NCI-H526 treated with DMSO at 0.1 percent for 48 hours (cell line): ENCODE measurements at places on chromosomes 4 and X.

- no peak for DNase-seq
Observed at GRCh38 chr4:74157154-74157553, 764 bp upstream of the MTHFD2L start.

- peak; percentile 58 for DNase-seq
Observed at GRCh38 chr4:68375667-68376559, 26.0 kb upstream of the YTHDC1 start.

GRCh38 chr4:32748498-32748897, 2028.3 kb downstream of the PCDH7 start:
- no peak for DNase-seq

DNA sequence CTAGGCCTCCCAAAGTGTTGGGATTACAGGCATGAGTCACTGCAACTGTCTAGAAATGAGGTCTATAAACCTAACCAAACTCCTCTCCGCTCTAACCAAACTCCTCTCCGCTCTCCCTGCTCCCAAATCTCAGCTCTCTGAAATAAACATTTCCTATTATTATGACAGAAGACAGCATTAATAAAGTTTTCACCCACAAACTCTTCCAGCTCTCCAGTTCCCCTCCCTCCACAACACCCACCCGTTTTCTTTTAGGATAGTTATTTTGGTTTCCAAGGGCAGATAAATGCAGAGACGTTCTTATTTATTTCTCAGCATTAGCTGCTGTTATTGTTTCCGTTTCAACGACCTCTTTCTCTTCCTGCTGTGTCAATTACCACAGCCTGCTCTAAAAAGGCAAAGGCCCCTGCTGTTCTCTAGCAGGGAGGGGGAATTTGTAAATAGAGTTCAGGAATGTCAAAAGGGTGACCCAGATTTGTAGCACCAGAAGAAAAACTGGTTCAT, 13.3 kb upstream of the SCD5 start:
- no peak for DNase-seq

GRCh38 chr4:2266181-2266580, 4.3 kb upstream of the MXD4 start:
- no peak for DNase-seq

DNA sequence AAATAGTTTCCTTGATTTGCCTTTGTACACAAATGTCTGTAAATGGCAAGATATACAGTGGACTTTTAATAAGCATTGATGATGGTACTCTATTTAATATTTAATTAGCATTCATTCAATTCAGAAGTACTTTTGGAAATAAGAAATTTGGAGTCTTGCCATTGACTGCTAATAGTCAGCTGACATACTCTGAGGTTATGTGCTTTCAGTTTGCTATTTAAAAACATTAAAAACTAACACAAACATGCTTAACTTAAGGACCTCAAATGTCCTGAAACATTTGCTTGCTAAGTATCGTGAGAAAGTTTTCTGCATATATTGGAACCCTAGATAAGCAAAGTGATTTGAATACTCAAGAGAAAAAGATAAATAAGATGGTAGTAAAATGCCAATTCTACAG, 64.6 kb downstream of the REELD1 start:
- DNase-seq, result no peak

DNA sequence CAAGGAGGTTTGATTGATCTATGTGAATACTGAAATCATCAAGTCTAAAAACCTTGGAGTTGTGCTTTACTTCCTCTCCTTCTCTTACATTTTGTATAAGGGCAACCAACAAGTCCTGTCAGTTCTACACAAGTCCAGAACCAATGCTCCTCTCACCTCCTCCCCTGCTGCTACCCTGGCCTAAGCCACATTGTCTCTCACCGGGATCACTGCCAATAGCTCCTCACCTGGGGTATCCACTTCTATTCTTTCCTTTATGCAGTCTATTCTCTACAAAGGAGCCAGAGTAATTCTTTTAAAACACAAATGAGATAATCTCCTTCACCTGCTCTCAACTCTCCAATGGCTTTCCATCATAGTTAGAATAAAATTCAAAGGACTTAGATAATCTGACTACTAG, 13.3 kb upstream of the ARHGEF6 start:
- no peak for DNase-seq

DNA sequence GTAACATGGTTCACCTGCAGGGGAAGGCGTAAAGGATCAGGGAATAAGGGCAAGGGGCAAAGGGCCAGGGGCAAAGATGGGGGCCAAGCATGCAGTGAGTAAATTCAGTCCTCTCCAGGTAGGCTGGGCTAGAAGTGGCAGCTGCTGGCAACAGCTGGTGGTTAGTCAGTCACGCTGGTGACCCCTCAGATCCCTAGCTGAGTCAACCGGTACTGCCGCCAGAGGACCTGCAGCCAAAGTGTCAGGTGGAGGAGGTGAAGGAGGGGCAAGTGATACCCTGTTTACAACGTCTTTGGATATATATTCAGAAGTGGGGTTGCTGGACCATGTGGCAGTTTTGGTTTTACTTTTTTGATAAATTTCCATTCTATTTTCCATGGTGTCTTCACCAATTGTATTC, 24.6 kb upstream of the NAP1L2 start:
- DNase-seq, result no peak

DNA sequence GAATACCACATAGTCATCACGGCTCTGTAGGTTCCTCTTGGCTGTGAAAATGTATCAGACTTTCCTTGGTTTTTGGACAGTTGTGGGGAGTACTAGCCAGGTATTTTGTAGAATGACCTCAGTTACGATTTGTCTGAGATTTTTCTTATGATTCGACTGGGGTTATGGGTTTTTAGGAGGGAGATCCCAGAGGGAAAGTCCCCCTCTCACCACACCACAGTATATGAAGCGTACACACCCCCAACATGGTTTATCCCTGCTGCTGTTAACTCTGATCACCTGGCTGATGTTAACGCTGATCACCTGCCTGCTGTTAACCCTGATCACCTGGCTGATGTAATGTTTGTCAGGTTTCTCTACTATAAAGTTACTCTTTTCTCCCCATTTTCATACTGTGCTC, 72.6 kb downstream of the ANAPC4 start:
- DNase-seq, result no peak

DNA sequence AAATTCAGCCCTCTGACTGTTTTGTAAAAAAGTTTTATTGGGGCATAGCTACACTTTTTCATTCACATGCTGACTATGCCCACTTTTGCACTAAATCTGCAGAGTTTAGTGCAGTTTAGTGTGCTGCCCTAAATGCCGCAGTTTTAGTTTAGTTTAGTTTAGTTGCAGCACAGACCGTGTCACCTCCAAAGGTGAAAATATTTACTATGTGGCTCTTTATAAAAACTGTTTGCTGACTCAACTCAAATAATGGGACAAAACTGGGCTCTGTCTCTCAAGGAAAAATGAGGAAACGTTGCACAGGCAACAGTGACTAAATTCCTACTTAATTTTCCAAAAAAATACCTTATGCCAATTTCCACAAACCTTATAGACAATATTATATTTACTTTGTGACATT, 314.2 kb downstream of the C4orf33 start:
- no peak for DNase-seq

DNA sequence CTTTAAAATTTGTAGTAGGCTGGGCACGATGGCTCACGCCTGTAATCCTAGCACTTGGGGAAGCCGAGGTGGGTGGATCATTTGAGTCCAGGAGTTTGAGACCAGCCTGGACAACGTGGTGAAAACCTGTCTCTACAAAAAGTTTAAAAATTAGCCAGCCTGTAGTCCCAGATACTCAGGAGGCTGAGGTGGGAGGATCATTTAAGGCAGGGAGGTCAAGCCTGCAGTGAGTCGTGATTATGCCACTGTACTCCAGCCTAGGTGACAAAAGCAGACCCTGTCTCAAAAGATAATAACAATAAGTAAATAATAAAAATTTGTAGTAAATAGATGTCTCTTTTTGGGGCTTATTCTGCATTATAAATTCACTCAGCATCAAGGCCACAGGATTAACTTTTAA, 118.5 kb downstream of the IRF2 start:
- no peak for DNase-seq

GRCh38 chr4:157459785-157460184, 239.3 kb downstream of the GRIA2 start:
- DNase-seq, result no peak

DNA sequence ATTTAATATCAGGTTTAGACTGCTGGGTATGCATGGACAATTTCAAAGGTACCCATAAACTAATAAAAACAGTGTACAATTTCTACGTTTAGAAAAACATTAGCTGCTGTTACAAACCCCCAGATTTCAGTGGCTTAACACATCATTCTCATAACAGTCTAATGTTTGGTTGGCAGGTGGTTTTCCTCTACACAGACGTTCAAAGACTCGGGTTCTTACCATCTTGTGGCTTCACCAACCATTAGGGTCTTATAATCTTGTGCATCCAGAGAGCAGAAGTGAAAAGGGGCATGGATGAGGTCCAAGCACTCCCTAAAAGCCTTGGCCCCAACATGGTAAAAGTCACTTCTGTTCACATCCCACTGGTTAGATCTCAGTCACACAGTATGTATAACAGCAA, 71.6 kb downstream of the SH3RF1 start:
- no peak for DNase-seq

- no peak for DNase-seq
Observed at GRCh38 chr4:74682567-74683359, 111.6 kb downstream of the BTC start.

DNA sequence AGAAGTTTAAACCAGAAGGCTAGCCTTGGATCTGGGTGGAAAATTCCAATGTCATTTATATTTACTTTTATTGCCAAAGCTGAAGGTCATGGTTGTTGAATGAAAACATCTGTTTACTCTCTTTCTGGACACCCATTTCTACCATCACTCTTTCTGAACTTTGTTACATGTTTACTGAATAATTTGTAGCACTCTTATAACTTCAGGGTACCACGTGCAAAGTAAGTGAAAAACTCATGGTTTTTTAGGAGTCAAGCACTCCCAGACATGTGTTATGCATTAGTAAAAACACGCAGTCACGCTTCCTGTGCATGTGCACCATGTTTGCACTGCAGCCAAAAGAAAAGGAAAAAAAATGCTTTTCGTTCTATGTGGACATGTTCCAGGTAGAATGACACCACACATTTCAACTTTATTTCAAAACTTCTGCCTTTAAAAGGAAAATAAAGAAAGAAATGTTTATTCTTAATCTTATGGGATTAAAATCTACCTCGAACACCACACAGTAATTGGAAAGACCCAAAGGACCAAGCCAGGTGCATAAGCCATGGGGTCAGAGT, 31.4 kb upstream of the ADH1C start:
- no peak for DNase-seq

DNA sequence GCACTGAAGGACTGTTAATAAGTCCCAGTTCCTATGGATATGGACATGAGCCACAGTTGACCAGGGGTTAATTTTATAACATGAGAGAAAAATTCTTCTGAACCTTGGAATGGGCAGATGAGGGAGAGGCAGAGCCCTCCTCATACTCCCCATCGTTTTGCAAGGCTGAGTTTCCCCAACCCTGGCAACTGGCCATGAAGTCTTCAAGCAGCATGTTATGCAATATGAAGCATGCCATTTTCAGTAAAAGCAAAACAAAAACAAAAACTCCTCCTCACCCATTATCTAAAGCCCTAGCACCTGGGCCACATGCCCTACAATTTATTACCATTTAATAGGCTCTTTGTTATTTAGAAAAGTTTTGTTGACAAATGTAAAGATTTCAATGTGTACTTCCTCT, 64.5 kb downstream of the GPC4 start:
- DNase-seq, result no peak

DNA sequence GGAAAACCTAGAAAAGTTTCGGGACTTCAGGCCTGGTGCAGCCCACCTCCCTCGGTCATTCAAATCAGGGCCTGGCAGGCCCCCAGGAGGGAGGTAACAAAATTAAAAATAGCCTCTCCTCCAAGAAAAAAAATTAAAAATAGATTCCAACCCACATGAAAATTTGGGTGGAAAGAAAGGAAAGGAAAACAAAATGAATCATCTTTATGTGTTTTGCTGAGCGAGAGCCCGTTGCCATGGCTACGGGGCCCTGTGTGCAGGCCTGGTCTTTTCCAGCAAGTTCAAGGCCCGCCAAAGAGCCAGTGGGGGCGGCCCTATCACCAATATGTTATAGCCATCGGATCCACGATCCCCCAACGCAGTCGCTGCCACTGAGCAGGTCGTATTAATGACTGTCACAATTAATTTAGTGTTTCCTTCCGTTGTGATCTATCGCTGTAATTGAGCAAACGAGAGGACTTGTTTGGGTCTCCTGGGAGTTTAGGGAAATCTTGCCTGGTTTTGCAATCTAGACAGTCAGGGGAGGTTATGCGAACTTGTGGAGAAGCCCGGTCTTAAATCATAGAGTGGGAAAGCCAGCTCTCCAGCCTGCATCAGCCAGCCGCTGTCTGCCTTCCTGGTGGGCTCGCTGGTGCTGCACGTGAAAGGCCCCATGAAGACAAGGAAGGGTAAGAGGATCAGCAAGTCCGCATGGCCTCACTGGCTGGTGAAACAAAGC, 452.4 kb downstream of the BCOR start:
- DNase-seq, result no peak

DNA sequence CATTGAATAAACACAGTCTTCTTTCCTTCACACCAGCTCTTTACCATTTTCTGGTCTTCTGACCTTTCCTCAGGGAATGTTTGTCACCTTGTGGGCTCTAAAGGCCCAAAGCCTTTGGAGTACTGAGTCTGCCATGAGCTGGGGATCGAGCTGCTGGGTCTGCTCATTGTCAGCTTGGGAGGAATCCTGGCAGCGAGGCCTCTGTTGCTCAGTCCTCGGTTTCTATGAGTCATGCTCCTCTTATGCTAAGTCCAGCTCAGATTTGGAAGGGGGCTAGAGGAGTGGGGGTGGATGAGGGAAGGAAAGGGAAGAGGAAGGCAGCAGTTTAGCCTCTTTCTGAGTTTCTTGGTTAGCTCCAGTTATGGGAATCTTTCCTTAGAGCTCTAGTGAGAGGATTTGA, 31.1 kb downstream of the NHSL2 start:
- no peak for DNase-seq

- no peak for DNase-seq
Observed at GRCh38 chr4:41670982-41671381, 77.5 kb downstream of the PHOX2B start.

- no peak for DNase-seq
Observed at GRCh38 chrX:29233592-29234183, 646.4 kb downstream of the IL1RAPL1 start.

DNA sequence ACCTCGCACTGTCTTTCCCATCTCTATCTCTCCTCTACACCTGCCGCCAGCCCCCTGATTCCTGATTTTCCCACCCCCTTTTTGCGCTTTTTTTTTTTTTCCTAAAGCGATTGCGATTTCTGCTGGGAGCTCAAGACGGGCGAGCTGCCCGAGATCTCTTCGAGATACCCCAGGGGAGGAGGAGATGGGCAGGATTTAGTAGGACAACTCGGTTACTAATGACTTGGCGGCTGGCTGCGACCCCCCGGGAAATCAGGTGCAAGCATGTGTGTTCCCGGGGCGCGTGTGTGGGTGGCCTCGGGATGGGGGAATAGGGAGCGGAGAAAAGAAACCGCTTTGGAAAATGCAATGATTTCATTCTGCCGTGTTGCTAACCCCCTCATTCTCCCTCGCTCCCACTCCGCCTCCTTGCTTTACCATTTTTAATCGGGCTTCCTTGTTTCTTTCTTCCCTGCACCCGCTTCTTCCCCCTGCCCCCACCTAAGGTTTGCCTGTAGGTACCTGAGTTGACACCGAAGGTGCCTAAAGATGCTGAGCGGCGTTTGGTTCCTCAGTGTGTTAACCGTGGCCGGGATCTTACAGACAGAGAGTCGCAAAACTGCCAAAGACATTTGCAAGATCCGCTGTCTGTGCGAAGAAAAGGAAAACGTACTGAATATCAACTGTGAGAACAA, 4.4 kb downstream of the SLITRK2 start:
- no peak for DNase-seq

GRCh38 chr4:170234800-170235199, 145.0 kb upstream of the AADAT start:
- no peak for DNase-seq

GRCh38 chr4:113941836-113942235, 37.6 kb downstream of the ARSJ start:
- no peak for DNase-seq
